Tibial artery (tissue), 4 donors: ENCODE measurements at places on chromosomes 11 and 22.

GRCh38 chr22:33986167-33986771 lies 66.0 kb upstream of the LARGE1 start:
- no peak for DNase-seq

DNA sequence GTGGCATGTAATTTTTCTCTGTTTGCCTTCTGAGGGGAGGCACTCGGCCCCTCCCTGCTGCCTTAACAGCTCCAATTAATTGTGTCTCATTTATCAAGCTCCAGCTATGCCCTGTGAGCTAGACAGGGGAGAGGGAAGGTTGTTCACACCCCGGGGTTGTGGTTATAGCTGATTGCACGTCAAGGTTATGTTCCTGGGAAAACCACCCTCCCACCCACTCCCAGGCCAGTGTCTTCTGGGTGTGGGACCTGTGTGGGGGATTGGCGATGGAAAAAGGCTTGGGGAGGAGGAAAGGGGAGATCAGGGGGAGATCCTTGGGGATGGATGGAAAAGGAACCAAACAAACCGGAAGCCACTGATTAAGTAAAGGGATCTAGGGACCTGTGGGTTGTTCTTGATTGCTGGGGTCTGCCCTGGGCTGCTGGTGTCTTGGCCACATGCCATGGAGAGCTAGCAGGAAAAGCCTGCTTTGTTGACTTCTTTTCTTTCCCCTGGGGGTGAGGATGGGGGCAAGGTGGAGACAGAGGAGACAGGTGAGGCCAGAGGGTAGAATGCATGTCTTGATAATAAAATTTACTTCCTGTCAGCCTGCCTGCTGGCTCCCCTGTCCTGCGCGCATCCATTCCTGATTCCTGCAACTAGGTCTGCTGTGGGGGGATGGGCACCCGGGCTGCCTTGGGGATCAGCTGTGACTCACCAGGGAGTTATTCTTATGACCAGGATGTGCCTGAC lies 13.5 kb upstream of the SORL1-AS1 start:
- DNase-seq, result peak; percentile 97

DNA sequence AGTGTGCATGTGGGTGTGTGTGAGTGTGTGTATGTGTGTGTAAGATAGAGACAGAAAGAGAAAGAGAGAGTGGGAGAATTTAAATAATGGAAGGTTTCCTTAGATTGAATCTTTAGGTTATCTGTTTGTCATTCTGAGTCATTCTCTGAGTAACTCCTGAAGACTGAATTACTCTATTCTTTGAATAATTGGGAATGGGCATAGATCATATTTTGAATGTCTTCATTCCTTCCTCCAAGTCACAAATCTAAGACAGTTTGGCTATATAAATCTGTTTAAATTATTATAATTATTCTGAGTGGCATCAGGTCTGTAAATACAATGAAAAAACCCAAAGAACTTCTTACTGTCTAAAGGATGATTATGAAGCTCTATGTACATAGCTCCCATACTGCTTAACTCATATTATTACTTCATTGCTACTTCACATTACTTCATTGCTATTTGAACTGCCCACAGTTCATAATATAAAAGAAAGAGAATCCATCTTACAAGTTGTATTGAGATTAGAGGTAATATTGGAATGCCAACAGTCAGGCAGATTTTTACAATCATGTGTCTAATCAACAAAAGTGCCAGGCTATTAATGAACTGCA lies 346.6 kb upstream of the CCDC179 start:
- no peak for DNase-seq

DNA sequence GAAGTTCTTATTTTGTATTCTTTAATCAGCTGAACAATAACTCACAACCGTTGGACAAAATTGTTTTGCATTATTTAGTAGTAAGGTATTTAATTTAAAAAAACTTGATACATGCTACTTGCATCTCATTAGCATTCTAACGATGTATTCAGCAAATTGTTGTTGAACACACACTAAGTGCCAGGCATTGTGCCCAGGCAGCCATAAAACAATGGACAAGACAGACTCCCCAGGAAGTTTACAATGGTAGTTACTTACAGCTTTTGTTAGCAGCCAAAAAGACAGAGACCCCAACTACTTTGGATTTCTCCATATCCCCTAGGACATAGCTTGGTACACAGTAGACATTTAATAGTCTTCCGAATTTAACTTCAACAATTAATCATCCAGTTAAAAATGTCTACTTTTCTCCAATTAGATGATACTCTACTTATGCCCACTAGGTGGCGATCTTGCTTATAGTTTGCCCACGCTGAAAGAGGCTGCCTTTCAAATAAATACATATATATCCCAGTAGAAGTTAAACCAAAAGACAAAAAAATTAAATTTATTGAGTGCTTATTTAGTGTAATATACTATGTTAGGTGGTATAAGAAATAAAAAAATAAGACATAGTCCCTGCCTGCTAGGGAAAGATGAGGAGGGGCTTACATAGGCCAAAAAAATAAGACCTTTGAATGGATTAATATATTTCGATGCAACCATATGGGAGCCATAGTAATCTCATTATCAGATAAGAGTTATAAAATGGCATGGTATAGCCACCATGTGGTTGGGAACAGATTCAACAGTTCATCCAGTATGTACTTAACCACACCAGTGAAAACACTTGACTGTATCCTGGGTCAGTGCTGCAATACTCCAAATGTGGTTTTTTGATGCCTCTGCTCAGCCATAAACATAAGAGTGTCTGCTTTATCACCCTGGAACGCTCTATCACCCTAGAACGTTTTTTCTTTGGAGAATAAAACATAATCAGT lies 2.0 kb upstream of the FJX1 start:
- no peak for DNase-seq

GRCh38 chr11:12017865-12018453 lies 9.5 kb upstream of the DKK3 start:
- no peak for DNase-seq

DNA sequence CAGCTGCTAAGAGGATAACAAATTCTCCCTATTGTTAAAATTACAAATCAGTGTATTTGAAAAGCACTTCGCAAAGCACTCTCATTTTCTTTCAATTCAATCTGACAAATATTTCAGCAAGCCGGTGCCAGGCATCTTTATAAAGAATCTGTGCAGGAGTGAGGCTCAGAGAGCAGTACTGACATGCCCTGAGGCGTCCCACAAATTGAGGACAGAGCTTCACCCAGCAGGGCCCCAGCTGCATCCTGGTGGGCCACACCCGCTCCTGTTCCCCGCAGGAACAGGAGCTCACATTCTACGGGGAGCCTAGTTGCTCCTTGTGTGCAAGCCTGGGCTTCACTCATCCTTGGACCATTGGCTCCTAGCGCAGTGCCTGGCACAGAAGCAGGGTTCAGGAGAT lies 60.9 kb upstream of the EIF3D start:
- no peak for DNase-seq

- no peak for DNase-seq
Measured at GRCh38 chr11:96052921-96053651, 129.2 kb upstream of the MTMR2 start.

GRCh38 chr11:75291741-75292140 lies 51.2 kb downstream of the TPBGL start:
- no peak for DNase-seq

DNA sequence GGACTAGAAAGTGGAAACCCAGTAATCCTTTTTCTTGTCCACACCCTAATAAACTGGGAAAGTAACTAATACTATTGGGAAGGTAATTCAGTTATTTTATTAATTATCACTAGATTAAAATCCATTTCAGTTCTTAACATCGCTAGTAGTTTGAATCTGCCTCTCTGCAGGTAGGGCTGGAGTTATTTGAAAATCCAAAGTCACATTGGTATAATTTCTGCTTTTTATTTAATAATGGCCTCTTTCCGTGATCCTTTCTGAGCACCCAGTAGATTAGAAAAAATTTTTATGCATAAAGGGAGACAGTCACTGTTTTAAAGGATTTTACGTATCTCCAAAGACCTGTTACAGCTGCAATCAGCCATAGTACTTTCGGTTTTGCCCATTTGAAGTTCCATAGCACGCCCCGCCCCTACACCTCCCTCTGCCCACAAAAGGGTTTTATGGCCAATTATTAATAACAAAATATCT lies 605 bp upstream of the COPB1 start:
- peak; percentile 48 for DNase-seq

GRCh38 chr11:44785856-44786607 lies 59.3 kb downstream of the TSPAN18 start:
- peak; percentile 46 for DNase-seq

DNA sequence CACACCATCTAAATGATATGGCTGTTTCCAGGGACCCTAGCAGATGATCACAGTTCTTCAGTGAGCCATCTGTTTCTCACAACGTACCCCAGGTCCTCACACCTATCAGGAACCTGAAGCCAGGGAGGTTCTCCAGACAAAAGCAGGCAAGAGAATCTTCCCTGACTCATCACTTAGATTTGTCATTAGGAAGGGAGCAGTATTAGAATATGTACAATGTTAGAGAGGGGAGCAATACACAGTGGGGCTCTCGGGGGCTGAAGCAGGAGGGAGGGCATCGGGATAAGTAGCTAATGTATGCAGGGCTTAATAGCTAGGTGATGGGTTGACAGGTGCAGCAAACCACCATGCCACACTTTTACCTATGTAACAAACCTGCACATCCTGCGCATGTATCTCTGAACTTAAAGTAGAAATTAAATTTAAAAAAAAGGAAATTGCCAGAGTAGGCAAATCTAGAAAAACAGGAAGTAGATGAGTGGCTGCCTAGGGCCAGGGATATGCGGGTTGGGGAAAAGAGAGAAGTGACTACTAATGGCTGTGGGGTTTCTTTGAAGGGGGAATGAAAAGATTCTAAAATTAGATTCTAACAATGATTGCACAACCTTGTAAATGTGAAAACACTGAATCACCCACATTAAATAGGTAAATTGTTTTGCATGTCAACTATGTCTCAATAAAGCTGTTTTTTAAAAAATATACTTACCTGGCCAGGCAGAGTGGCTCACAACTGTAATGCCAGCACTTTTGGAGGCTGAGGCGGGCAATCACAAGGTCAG lies 14.4 kb downstream of the C22orf42 start:
- no peak for DNase-seq

DNA sequence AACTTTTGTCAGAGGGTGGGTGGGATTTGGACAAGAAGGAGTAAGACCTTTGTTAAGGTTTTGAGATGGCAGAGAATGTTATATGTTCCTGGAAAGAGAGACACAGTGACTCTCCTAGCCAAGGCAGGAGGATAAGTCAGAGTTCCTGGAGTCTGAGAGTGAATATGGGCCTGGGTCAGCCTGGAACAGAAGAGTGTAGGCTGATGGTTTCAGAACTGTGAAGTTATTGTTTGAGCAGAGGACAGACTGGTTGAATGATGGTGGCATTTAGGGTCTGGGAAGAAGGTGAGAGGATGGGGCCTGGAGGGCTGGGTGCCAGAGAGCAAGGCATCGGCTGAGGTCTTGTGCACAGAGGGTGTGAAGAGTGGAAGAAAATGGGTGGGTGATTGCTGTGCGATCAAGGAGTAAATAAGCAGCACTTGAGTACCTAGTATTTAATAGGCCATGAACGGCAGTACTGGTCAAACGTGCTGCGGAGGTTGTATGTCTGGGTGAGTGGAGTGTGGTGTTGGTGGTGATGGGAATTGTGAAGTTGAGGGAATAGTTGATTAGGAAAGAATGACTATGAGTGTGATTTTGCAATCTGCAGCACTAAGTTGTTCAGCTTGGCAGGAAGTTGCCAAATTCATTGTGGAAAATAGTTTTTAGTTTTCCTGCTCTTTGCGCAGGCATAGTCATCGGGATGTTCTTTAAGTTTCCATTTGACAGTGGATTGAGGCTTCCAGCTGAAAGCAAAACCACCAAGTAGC lies 1.8 kb downstream of the PANX1 start:
- DNase-seq, result no peak

GRCh38 chr22:49037701-49038245 lies 789.9 kb downstream of the BRD1 start:
- DNase-seq, result no peak

DNA sequence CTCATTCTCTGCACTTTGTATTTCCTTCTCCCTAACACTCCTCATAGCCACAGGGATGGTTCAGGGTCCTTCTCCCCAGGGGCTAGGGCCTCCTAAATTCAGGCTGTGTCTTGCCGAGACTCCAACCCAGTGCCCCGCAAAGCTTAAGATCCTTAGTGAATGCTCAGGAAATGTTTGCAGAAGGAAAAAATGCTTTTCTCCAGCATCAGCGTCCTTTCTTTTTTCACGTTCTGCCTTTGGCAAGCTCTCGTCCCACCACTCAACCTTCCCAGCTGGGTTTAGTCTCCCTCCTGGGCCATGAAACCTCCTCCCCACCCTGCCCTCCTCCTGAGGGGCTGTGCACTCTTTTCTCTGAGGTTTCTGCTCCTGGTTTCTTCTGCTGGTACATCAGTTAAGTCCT lies 503.8 kb upstream of the B3GAT1 start:
- no peak for DNase-seq

DNA sequence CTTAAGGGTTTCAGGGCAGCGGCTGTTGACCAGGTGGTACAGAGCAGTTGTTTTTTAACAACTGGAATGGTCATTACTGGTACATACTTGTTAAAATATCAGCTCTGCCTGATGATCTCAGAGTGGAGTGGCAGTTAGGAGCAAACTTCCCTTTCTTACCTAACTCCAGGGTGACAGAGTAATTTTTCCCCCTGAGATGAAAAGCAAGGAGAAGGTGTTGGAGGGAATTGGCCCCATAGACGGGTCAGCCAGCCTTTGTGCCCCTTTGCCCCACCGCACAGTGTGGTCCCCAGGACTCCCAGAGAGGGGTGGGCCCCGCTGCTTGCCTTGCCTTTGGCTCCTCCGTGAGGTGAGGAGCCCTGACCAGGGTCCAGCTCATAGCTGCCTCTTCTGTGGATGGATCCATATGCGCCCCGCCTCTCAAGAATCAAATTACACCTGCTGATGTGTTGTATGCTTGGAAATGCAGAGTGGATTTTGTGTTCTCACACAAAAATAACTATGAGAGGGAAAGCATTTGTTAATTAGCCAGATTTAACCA lies 27.0 kb upstream of the SORL1-AS1 start:
- DNase-seq, result no peak

DNA sequence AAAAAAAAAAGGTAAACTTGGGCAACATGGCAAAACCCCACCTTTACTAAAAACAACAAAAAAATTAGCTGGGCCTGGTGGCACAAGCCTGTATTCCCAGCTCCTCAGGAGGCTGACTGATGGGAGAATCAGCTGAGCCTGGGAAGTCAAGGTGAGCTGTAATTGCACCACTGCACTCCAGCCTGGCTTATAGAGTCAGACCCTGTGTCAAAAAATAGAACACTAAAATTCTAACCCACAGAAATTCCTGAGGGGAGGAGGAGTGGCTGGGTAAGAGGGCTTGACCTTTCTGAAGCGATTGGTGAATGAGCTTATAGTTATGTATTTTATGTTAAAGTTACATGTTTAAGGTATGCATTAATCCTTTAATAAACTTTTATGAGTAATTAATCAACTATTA lies 53.3 kb downstream of the FAT3 start:
- DNase-seq, result no peak

- peak; percentile 76 for DNase-seq
Measured at GRCh38 chr11:1829039-1829820, 5.6 kb upstream of the SYT8 start.

GRCh38 chr22:33180356-33180755 lies 122.2 kb upstream of the SYN3 start:
- no peak for DNase-seq

DNA sequence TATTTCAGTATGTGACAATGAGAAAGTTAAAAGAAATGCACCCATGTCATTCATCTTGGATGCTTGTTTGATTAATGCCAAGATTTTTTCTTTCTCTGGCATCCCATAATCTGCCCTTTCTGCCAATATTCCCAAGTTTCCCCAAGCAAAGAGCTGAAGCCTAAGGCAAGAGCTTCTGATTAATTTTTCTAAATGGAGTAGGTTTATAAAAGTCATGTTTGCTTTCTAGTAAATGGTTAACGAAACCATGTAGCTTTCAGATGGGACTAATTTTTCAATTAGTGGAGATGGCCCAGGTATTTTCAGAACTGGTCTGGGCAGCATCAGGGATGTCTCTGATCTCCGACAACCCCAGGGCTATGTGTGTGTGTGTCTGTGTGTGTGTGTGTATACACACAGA lies 55.3 kb downstream of the LRRC4C start:
- DNase-seq, result no peak
